ENCODE measurements at places on chromosomes 2 and 18.

DNA sequence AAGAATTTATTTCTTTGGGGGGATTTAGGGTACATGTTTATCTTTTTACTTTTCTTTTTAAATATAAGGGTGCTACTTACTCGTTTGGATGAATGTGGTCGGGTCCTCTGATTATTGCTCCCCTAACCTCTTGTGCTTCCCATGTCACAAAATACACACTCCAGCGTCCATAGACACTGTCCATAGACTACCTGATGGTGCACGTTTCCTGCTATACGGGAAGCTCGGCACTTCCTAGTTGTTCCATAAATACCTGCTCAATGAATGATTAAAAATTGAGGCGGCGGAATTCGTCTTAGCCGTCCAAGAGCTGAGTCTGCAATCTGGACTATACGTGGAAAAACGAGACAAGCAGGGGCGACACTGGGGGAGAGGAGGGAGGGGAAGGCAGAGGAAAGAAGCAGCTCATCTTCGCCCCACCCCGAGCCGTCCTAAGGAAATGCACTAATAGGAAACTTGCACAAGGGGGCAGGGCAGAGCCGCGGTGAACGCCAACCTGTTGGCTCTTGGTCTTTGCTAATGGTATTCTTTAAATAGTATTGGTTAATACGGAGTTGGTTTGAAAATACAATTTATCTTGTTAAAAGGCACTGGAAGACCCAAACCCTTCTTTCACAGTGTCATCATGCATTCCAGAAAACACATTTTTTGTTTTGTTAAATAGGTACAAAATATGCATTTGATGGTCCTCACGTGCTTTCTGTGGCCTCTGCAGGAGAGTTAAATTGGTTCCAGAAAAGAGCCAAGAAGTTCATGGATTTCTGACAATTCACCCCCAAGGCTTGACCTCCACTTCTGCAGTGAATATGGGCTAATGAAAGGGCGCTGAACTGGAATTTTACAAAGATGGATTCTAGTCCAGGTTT, 73.0 kb upstream of the KCTD1 start:
- DNase-seq = peak; percentile 17

DNA sequence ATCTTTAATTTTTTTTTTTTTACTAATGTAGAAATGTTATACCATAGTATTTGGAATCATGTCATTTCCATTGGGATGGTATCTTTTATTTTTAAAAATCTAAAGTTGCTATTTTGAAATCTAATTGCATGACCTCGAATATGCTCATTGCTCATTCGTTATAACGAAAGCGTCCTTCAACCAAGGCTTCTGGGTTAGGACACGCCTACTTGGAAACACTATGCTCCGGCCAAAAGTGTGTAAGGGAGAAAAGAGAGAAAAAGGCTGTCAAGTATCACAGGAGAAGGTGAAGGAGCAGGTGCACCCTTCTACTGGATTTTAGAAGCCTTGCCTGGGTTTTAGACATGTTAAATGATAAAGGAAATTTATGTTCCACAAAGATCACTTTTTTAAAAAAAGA, 465.9 kb upstream of the ID2 start:
- DNase-seq = no peak

DNA sequence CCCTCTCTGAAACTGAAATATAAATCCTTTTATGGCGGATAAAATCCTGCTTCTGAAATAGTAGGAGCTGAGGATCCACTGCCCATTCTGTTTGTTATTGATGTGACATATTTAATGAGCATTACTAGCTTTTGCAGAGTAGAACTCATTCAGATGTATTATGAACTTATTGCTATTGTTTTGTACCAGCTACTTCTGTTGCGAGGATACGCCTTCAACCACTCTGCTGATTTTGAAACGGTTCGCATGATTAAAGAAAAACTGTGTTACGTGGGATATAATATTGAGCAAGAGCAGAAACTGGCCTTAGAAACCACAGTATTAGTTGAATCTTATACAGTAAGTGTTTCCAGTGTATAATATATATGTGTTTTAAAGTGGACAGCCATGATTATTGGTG, 27.7 kb downstream of the ACTR2 start:
- DNase-seq = no peak

DNA sequence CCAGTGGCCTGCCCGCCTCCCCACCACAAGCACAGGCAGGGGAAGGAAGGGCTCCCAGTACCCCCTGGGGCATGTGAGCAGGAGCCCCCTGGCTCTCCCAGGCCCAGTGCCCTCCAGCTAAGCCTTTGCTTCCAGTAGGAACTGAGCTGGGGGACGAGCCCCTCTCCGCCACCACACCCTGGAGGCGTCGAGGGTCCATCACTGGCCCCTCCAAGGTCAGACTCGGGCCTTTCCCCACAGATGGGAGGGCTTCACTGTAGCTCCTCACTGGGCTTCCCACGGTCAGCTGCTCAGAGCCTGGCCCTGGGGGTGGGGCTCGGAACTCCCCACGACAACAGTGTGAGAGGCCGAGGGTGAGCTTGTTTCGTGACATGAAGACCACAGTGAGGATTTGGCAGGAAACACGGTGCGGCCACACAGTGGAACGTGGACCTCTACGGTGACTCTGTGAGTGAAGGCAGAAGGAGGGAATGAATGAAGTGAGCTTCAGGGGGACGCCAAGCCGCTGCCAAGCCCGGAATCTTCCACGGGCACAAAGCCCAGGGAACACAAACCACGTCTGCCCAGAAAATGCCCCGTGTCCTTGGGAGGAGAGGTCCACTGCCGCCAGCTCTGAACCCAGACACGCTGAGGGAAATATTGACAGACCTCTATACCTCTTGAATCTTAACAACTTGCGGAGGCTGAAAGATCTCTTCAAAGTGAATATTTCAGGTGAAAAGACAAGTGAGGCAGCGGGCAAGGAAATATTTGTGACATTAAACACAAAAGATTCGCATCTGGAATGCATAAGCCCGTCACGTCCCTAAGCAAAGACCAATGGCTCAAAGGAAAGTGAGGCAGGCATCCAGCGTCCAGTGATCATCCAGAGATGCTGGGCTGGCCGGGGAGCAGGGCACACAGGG, 144.8 kb upstream of the GPC1 start:
- DNase-seq = no peak

- DNase-seq = peak; percentile 17
These were observed 61.2 kb upstream of the CUL3 start for GRCh38 chr2:224646242-224646846.

GRCh38 chr2:7378591-7378990, 461.4 kb downstream of the RNF144A start:
- DNase-seq = no peak

Data from fibroblast of villous mesenchyme (primary cell).